ENCODE measurements at places on chromosomes 2 and 18.
A peak's percentile ranks its signal among the peaks of the same experiment; 100 is the strongest.

DNA sequence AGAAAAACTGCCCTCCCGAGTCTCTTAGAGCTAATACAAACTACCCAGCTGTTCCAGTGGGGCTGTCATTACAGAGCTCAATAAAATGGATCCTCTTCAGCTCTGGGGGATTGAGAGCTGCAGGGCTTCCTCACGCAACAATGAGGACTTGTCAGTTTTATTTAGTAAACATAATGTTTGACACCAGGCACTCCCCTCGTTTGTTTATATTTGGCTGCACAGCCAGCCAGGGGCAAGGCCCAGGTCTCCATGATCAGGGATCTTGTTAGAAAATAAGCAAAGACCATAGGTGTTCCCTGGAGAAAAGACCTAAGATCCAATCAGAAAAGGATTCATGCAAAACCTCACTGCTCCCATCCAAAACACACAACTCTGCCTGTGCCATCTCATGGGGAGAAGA lies 158.2 kb downstream of the C1D start:
- DNase-seq, result no peak

- DNase-seq, result no peak
Measured at GRCh38 chr2:222862909-222863544, 2.2 kb downstream of the ACSL3 start.

DNA sequence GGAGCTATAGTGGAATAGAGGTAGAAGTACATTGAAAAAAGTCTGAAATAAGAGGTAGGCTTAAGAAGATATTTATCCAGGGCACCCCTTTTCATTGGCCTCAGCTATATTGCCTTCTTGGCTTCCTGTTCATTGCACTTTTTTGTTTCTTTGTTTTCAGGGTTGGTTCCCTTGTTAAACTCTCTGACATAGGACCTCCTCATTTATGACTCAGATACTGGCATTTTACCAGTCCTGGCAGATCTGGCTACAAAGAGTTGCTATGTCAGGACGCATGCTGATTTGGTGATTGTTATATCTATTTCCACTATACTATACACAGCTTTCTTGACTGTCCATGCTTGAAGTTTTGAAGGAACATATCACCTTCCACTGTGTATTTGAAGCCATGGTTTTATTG lies 60.0 kb downstream of the GCA start:
- DNase-seq, result no peak

DNA sequence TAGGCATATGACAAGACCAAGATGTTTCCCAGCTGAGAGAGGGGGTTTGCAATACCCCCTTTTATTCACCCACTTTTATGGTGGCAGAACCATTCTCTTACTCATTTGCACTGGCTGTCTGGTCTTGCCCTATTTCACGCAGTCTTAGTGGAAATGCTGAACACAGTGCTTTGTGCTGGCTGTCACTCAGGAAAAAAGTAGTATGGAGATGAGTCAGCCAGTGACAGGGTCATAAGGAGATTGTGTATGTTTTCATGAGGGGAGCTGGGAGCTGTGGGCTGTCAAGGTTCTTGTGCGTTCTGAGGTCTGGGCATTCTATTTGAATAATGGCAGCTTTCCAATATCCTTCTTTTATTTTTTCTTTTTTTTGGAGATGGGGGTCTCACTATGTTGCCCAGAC lies 10.9 kb upstream of the CNRIP1 start:
- DNase-seq, result no peak

DNA sequence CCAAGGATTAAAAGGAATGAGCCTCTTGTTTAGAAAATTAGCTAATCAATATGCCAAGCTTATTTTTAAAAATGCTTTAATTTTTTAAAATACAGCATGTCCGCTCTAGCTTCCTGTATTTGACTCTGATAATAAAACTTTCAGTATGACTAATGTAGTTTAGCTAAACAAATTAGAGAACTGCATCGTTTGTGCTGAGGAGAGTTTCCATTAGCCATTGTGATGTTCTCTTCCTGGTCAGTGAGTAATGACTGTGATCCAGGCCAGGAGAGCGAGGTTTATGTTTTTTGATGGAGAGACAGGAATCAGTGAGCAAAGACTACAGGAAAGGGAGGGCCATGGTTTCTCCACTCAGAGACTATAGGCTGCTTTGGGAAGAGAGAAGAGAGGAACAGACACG lies 237.2 kb upstream of the ETAA1 start:
- no peak for DNase-seq

- DNase-seq, result no peak
Measured at GRCh38 chr18:61580046-61580445, 246.8 kb downstream of the CDH20 start.

DNA sequence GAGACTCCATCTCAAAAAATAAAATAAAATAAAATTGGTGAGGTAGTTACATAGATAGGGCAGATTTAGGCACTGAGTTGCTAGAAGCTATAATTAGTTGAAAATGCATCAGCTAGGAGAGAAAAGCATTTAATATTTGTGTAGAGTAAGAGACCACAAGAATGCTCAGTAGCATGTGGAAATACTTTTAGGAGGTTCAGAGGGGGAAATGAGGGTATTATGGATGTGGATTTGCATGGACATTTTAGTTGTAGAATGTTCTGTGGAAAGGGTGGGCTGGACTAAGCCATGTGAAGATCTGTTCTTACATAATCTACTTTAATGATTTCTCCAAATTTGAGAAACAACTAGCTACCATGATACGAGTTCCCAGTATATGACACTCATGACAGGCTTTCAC lies 95.5 kb downstream of the ATP9B start:
- DNase-seq, result no peak

DNA sequence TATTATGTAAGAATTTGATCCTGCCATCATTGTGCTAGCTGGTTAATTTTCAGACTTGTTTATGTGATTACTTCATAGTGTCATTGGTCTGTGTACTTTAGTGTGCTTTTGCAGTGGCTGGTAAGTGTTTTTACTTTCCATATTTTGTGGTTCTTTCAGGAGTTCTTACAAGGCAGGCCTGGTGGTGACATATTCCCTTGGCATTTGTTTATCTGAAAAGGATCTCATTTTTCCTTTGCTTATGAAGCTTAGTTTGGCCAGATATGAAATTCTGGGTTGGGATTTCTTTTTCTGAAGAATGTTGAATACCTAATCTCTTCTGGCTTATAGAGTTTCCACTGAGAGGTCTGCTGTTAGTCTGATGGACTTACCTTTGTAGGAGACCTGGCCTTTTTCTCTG lies 72.8 kb upstream of the MC4R start:
- DNase-seq, result no peak

DNA sequence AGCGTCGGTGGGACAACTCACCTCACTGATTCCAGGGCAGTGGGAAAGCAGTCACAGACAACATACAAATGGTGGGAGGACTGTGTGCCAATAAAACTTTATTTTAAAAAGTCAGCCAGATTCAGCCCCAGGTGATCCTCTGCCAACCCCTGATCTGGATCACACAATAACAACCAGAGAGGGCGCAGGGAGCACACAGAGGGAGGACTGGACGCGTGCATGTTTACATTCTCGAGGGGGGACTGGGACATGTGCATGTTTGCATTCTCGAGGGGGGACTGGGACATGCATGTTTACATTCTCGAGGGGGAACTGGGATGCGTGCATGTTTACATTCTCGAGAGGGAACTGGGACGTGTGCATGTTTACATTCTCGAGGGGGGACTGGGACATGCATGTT lies 209.5 kb downstream of the NDUFA10 start:
- DNase-seq, result peak; percentile 3

GRCh38 chr2:39121523-39122063 lies 742 bp upstream of the SOS1 start:
- no peak for DNase-seq

- DNase-seq, result no peak
Measured at GRCh38 chr2:45755585-45756335, 104.3 kb downstream of the PRKCE start.

DNA sequence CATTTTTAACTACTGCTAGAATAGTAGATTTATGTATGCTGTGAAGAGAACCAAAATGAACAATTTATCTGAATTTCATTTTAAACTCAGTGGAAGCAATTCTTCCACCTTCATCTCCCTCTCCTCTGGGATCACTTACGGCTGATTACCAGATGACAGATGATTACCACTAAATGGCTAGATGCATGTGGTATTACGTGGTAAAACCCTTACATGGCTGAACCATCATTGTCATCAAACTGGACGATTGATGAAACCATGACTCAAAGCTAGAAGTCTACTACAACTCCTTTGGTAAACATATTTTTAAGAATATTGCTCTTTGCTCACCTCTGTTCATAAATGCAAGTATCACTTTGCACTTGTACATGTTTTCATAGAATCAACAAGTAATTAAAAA lies 48.5 kb upstream of the DOCK10 start:
- no peak for DNase-seq

- DNase-seq, result no peak
Measured at GRCh38 chr2:236748801-236749200, 179.2 kb downstream of the ACKR3 start.

GRCh38 chr18:14120926-14121325 lies 11.3 kb downstream of the ZNF519 start:
- DNase-seq, result no peak

DNA sequence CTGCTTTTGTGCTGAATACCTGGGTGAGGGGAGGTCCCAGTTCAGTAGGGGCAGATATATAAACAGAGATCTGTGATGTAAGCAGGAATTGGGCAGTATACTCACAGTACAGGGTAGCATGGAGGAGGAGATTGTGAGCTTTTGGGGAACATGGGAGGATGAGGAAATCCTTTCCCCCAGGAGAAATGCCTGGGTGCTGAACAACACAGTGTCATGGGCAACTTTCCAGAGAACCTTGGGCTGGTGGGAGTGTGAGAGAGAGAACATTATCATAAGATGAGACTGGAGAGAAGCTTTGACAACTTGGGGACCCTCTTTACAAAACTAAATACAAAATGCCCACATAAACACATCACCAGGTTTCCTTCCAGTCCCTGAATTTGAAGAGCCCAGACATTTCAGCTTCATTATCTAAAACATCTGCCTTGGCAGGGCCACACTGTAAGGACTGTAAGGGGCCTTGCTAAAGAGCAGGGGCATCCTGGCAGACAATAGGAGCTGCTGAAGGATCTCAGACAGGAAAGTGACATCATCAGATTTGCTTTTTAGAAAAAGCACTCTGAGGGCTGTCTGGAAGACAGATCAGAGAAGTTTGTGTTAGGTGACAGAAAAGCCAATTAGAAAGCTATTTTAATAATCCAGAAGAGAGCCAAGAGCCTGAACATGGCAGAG lies 303.1 kb upstream of the FBXO11 start:
- no peak for DNase-seq

- no peak for DNase-seq
Measured at GRCh38 chr2:206422493-206422892, 20.8 kb upstream of the ADAM23 start.

GRCh38 chr18:8948471-8949149 lies 153.9 kb upstream of the NDUFV2 start:
- peak; percentile 69 for DNase-seq

GRCh38 chr18:58715540-58715939 lies 44.3 kb downstream of the MALT1 start:
- DNase-seq, result no peak

DNA sequence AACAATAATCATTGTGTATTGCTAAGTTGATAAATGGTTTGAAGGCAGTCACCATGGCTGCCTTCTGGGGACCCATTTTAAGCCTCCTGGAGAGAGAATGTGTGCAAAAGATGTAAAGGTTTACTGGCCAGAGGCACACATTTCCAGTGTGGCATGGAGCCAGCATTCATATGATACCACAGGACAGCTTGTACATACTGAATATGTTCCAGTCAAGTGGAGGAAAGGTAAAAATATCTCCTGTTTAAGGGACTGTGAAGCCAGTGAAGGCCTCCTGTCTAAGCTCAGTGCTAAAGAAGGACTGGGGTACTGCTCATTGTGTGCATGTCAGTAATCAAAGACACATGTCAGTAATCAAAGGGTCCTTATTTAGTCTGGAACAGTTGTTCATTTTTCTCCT lies 119.2 kb downstream of the BABAM2 start:
- no peak for DNase-seq

- DNase-seq, result no peak
Measured at GRCh38 chr2:135327146-135327545, 203.9 kb downstream of the ZRANB3 start.

DNA sequence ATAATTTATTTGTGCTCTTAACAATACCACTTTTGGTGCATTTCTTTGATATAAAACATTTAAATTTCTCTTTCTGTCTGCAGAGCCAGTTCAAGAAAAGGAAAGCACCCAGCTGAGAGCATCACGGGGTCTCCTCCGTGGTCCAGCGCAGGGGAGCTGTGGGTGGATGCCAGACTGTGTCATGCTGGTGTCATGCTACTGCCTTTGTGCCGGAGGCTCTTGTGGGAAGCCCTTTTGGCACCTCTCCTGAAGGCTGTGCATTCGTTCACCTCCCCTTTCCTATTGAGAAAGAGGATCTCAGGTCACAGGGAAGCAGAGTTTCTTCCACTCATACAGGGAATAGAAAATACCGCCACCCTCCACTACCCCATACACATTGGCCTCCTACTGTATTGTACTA lies 450.4 kb downstream of the GALR1 start:
- no peak for DNase-seq

DNA sequence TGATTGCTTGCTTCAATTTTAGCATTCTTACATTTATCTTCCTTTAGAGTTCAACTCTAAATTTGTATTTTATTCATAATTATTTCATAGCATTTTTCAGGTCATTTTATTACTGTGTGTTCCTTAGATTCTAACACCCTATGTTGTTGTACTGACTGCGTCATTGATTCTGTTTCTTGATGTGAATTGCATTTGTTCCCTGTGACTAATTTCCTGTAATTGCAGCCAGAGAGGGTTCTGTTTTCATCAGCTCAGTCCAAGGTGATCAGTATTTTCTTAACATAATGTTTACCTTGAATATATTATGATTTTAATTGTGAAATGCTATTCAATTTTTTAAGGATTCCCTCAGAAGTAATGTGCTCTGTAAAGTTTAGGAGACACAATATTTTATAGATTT lies 970.2 kb upstream of the PIK3C3 start:
- DNase-seq, result no peak

- DNase-seq, result no peak
Measured at GRCh38 chr2:162063899-162064298, 10.1 kb downstream of the DPP4 start.

GRCh38 chr2:15588329-15588919 lies 3.2 kb upstream of the DDX1 start:
- peak; percentile 75 for DNase-seq

- DNase-seq, result no peak
Measured at GRCh38 chr18:31631526-31631925, 39.8 kb downstream of the TTR start.

GRCh38 chr2:52810460-52810859 lies 957.1 kb upstream of the CHAC2 start:
- DNase-seq, result no peak

- peak; percentile 67 for DNase-seq
Measured at GRCh38 chr2:64988420-64989125, 626 bp upstream of the SLC1A4 start.

- DNase-seq, result no peak
Measured at GRCh38 chr2:165660361-165660760, 133.7 kb downstream of the GALNT3 start.

Measured in dorsolateral prefrontal cortex (tissue), 122 donors.